ENCODE measurements at places on chromosomes 12 and 14.

- DNase-seq, result no peak
These were observed 35.7 kb downstream of the PAWR start for GRCh38 chr12:79655036-79655435.

DNA sequence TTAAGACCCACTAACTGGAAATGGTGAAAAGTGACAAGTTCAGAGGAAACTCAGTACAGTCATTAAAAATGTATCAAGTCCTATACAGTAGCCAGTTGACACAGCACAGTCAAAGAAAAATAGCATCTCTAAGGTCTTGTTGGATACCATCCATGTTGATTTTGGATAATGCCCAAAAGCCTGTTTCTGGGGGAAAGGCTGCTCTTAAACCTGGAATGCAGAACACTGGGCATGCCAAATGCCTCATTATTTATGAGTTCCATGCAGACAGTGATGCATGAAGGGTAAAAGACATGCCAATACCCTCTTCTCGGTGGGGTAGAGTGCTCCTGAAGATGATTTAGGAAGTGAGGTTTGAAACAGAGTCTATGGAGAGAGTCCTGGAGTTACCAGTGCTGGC is 29.6 kb downstream of the KCNK13 start:
- DNase-seq, result no peak

- DNase-seq, result peak; percentile 47
These were observed 10.7 kb upstream of the FKBP4 start for GRCh38 chr12:2783936-2784600.

- DNase-seq, result no peak
These were observed 91.2 kb downstream of the PPM1H start for GRCh38 chr12:62843716-62844115.

GRCh38 chr12:93802698-93803423 is 125.7 kb downstream of the CRADD start:
- no peak for DNase-seq

- DNase-seq, result no peak
These were observed 546.6 kb upstream of the TBX3 start for GRCh38 chr12:115230606-115231005.

GRCh38 chr14:22685467-22685866 is 41.3 kb upstream of the OR6J1 start:
- no peak for DNase-seq

DNA sequence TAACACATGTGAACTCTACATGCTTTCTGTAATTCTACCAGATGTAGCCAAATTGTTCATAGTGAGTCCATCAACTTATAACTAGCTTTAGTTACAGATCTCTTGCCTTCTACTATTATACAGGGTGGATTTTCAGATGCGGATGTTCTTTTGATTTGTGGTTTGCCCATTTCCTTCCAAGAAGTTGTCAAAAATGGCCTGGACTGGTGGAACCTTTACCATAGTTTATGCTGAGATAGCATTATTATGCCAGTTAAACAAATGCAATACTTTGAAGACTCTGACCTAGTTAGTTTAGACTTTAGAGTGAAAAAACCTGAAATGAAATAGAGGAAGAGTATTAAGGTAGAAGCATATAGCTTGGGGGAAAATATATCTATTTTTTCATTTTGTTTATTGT is 27.4 kb upstream of the CFL2 start:
- DNase-seq, result no peak

DNA sequence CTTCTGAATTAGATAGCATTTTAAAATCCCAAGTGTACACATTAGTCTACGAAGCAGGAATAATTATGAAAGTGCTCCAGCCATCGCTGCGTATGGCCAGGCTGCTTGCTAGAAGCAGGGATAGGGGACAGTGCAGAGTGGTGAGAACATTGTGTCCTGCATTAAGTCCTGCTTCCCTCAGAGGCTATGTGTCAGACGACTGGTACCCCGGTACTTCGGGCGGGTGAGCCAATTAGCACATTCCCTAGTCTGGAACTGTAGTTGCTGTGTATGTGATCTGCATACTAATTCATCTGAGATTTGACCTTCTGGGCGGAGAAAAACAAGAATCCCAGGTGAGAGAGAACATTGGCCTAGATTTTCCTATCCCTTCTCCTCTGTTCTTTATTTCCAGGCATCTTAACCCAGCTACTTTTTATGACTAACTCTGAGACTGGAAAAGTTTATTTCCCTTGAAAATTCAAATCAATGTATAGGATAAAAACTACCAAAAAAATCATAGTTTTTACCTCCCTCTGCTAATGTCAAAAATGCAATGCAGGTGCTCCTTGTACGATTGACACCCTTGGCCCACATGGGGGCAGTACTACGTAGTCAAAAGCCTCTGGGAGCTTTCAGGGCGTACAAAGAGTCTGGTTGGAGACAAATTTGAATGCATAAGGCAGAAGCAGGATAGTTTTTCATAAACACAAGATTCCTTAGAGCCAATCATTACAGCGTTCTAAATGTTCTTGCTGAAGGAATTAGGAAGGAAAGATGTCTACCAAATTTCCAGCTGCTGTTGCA is 764.3 kb downstream of the NOVA1 start:
- DNase-seq, result peak; percentile 59

- DNase-seq, result no peak
These were observed 100.5 kb downstream of the TSHR start for GRCh38 chr14:81055971-81056370.

DNA sequence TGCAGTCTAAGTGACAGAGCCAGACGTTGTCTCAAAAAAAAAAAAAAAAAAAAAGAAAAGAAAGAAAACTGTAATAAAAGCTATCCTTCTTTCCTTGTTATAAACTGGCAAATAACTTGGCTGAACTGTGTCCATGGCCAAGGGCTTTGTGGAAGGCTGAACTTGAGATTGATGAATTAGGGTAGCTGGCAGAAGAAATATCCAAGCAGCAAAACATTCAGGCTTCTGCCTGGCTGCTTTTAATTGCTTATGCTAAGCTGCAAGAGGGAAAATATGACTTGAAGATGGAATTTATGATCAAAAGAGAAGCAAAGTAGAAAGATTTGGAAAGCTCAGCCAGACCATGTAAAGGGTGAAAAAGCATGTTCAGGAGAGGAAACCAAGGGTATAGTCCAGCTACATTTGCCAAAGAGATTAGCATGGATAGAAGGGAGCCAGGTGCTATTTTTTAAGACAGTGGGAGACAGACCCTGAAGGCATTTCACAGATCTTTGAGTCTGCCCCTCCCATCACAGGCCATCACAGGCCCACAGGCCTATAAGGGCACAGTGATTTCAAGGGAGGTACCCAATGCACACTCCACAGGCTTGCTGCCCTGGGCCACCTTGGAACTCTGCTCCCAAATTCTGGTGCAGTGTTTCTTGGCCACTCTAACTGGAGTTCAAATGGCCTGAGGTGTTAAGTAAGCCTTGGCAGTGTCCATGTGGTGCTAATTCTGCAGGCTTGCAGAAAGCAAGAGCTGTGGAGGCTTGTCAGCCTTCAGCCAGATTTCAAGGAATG is 226.0 kb downstream of the AEBP2 start:
- DNase-seq, result no peak

- DNase-seq, result no peak
These were observed 8.8 kb upstream of the ASPG start for GRCh38 chr14:104076743-104077142.

GRCh38 chr12:82725741-82726140 is 39.0 kb downstream of the TMTC2 start:
- DNase-seq, result no peak

All from NCI-H510A treated with DMSO at 0.1 percent for 48 hours (cell line).